ENCODE measurements at places on chromosomes 2 and 18. TPM values are rescaled to one million over a fixed set of nuclear protein-coding genes. Genes with fewer than 3 reads are reported as not detected.

GRCh38 chr2:218655751-218656150, 3.7 kb downstream of the ZNF142 start:
- no peak for DNase-seq

The MROH2A gene
- not detected for polyA plus RNA-seq

DNA sequence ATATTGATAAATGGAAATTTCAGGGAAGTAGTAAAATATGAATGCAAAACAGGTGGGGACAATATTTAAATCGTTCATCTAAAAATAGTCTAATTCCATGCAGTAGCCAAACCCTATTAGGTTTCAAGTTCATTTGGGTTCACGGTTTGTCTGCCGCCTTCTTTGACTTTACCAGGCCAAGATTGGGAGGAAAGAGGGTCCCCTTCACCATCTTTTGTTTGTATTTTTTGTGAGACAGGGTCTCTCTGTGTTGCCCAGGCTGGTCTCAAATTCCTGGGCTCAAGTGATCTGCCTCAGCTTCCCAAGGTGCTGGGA, 98.5 kb upstream of the ATL2 start:
- DNase-seq = no peak

The HK2 gene
- 19.0 TPM for polyA plus RNA-seq

DNA sequence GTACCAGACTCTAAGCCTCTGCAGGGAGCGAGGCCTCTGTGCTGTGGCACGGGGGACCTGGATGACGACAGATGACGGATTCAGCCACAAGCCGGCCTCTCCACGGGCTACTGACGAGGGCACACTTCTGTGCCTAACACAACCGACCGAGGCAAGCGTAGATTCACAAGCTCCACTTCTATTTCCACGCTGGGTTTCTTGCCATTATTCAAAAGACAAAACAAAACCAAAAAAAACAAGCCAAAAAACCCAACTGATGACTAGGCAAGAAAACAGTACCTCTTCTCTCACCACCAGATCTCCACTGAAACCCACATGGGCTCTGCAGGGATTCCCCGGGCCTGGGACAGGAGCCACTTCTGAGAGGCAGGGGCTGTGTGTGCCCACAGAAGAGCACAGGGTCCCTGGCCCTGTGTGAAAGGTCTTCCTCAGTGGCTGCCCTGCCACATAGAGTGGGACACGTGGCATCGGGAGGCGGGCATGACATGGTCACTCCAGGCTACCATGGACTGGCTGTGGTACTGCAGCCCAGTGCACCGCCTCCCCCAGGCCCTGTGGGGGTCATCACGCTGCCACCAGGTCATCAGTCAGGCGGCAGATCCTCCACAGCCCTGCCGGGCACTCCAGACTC, 254.7 kb downstream of the HDAC4 start:
- no peak for DNase-seq

GRCh38 chr2:144356402-144356801, 163.5 kb downstream of the ZEB2 start:
- DNase-seq = no peak

The ANKRD30BL gene
- polyA plus RNA-seq = 0.10 TPM

- DNase-seq = no peak
Measured at GRCh38 chr2:112977559-112978056, at the start of gene IL36G. IL36G (plus strand) TSS chr2:112978006; CDS start chr2:112978639, 633 bp downstream.

GRCh38 chr2:13067508-13067907, 350.8 kb downstream of the TRIB2 start:
- DNase-seq = no peak

The ST8SIA5 gene
- 0.48 TPM for polyA plus RNA-seq

The ACMSD gene
- polyA plus RNA-seq = not detected

- no peak for DNase-seq
Measured at GRCh38 chr2:105413206-105413605, 14.4 kb upstream of the FHL2 start.

The LYG1 gene
- 0.58 TPM for polyA plus RNA-seq

Measured in ovary (tissue), 10 donors.